ENCODE measurements at places on chromosomes 13 and 19.

- DNase-seq, result no peak
Measured at GRCh38 chr13:98986226-98986846, 8.5 kb upstream of the DOCK9 start.

DNA sequence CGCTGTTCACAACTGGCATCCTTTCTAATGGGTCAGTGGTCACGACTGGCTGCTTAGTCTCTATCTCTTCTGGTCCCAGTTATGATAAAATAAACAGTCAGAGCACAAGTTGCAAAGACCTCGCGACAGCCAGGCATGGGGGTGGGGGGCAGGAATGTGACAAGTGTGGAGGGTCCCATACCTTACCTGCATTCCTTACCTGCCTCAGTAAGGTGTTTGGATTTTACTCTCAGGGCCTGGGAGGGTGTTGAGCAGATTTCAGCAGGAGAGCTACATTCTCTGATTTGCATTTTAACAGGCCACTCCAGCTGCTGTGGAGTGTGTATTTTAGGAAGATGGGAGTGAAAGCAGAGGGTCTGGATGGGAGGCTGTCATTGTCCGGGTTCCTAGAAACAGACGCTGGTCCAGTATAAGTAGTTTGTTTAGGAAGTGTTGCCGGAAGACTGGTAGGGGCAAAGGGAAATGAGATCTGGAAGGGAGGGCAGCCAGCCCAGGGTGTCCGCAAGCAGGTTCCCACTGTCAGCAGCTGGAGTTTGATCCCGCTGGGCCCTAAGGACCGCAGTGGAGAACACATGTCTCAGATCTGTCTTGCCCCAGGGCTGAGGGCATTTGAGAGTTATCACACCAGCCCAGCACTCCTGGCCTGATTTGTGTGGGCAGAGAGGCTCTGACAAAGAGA is 920.0 kb downstream of the UQCRFS1 start:
- DNase-seq, result no peak

DNA sequence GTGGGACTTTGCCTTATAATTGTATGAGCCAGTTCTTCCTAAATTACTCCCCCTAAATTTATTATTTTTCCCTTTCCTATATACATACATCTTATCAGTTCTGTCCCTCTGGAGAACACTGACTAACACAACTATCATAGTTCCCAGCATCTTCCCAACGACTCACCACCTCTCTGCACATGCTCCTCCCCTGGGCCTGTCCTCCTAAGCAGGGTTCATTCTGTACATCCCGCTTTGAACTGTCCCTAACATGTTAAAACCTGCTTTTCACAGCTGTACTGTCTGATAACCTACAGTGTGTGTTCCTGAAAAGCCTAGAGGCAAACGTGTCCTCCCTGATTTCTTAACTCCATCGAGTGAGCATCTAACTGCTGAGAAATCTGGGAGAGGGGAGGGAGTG is 141.7 kb downstream of the EFNB2 start:
- DNase-seq, result no peak

DNA sequence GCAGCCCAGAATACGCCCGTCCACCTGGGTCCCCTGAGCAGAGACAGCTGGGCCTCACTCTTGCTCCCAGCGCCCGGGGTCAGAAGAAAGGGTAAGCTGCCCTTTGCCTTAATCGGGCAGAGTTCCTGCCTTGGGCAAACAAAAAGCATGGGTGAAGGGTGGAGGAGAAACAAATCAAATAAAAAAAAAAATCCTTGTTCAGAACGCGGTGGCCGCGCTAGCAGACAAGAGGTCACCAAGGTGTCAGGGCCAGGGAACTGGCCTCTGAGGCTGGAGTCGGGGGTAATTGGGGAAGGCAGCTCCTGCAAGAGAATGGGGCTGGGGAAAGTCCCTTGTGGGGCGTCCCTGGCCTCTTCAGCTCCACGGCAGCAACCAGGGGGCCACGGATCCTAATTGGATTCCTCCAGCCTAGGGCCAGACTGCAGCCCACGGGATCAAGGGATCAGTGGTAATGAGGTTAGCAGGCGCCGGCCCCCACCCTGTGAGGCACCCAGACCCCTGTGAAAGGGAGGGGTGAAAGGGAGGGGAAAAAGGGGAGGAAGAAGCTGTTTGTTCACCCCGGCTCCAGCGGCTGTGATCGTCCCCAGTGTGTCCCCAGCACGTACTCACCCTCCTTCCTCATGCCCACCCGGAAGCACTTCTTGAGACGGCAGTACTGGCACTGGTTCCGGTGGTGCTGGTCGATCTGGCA is 5.5 kb downstream of the NR2F6 start:
- DNase-seq, result no peak

GRCh38 chr19:14580623-14581237 is 2.2 kb upstream of the CLEC17A start:
- DNase-seq, result peak; percentile 59

DNA sequence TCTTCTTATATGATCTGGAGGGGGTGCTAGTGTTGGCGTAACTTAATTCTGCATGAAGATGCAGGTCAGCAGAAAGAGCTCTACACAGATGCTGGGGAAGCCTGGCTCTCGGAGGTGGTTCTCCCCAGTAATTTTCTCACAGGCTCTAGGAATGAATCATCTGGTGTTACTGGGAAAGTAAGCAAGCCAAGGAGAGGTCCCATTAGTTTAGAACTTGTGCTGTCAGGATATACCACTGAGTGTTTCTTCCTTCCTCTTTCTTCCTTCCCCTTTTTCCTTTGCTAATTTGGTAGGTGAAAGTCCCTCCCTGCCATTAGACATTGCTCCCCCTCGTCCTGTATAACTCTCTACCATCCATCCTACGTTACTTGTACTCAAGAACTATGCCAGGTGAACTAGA is 68.3 kb downstream of the ATP8A2 start:
- no peak for DNase-seq

DNA sequence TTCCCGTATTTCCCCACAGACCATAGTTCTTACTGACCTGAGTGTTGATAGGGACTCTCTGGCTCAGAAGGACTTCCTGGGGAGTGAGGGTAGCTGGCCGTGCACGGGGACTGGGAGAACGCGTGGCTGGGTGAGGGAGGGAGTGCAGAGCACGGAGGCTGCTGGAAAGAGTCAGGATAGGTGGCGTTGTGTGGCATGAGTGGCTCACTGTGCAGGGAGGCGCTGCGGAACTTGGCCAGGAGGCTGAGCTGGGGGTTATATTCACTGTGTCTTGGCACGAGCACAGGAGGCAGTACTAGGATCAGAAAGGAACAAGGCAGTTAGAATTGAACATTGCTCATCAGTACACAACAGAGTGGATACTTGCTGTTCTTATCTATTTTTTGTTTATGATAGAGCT is 47.4 kb downstream of the SMAD9 start:
- no peak for DNase-seq

DNA sequence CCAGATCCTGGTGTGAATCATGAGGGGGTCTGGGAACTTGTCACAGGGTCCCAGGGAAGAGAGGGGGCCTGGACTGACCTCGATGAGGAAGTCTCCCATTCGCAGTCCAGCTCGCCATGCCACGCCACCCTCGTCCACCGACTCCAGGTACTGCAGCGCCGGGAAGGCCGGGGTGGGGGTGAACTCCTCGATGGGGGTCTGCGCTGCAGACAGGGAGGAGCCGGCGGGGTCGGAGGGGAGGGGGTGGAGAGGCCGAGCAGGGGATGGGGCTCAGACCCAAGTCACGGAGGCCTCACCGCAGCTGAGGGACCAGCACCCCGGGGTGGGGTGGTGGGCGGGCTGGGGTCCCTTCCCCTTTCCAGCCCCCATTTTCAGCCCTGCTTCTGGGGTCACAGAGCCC is 30.8 kb downstream of the SHANK1 start:
- DNase-seq, result no peak

- DNase-seq, result no peak
Measured at GRCh38 chr19:43416951-43417623, 2.4 kb downstream of the TEX101 start.
